ENCODE measurements at places on chromosomes 4 and X.

DNA sequence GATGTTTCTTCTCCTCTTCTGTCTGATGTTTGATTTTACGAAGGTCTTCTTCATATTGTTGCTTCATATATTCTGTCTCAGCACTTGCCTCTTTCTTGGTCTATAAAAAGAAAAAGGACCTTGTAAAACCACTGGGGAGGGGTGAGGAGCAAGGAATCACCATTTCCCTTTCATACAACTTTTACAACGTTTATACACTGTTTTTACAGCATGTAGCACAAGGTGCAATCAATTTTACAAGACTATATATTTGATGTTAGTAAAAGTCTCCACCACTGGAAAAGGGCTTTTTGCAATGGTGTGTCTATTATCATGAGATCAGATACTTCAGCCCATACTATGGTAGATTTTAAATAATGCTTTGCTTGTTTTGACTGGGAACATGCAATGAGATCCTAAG, 76.3 kb downstream of the FAM184B start:
- no peak for DNase-seq

GRCh38 chr4:102826105-102826889, 1.1 kb downstream of the UBE2D3 start:
- no peak for DNase-seq

GRCh38 chr4:57911203-57911602, 801.0 kb upstream of the IGFBP7 start:
- DNase-seq, result no peak

- no peak for DNase-seq
These were observed 1.4 kb downstream of the UBA6 start for GRCh38 chr4:67699603-67700002.

GRCh38 chr4:75547647-75548387, 8.0 kb upstream of the ODAPH start:
- DNase-seq, result no peak

DNA sequence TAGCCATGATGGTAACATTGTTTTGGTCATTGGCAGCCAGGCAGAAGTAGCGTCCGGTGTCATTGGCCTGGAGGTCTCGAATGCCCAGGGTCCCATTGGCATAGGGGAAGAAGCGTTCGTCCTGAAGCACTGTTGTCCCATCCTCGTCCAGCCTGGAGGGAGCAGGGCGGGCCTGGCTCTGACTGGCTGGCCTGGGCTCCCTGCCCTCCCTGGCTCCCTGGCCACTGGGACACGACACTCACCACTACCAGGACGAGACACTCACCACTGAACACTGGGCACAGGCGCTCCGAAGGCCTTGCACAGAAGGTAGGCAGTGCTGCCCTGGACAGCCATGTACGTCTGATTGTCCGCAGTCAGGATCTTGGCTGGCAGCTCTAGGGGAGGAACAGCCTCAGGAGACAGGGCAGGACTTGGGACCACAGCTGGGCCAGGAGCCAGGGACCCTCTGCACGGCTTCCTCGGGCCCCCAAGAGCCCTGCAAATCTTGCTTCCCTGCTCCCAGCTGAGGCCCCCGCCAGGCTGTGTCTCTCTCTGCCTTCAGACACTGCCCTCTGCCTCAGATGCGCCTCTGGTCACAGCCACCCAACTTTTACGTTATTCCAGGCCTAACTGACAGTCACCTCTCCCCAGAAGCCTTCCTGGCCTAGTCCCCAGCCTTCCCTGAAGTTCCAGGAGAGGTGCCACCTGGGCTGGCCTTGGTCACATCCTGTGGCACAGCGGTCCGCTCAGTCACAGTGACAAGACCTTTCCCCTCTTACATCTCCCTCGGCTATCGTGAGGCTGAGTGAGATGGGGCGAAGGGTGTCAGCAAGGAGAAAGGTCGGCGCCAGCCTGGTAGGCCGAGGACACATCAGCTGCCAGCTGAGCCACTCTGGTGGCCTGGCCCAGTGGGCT, 17.1 kb downstream of the L1CAM start:
- no peak for DNase-seq

DNA sequence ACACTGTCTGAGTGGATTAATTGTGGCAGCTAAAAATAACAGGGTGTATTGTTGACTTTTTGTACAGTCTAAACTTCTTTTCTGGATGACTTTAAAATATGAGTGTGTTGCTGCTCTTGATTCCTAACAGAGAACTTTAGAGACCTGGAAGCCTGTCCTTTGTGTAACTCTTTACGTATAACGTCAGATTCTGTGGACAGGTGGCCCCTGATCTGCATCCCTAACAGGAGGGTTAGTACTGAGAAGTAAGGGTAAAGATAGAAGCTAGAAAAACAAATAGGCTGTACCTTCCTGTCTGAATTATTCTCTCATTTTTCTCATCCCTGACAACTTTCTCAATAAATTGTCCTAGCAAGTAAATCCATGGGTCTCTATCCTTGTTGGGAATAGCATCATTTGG, 105.7 kb upstream of the LIMCH1 start:
- no peak for DNase-seq

DNA sequence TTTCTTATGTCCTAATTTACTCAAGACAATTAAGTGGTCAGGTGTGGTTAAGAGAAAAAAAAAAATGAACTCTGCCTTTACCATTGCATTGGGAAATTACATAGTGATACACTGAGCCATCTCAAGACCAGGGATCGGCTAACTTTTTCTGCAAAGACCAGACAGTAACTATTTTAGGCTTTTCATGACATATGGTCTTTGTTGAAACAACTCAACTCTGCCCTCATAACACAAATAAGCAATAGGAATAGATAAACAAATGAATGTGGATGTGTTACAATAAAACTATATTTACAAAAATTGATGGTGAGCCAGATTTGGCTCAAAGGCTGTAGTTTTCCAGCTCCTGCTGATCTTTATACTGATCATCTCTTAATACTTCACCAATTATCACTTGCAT, 632.6 kb upstream of the INTU start:
- no peak for DNase-seq

GRCh38 chrX:110409925-110410324, 51.3 kb downstream of the RTL9 start:
- DNase-seq, result no peak

DNA sequence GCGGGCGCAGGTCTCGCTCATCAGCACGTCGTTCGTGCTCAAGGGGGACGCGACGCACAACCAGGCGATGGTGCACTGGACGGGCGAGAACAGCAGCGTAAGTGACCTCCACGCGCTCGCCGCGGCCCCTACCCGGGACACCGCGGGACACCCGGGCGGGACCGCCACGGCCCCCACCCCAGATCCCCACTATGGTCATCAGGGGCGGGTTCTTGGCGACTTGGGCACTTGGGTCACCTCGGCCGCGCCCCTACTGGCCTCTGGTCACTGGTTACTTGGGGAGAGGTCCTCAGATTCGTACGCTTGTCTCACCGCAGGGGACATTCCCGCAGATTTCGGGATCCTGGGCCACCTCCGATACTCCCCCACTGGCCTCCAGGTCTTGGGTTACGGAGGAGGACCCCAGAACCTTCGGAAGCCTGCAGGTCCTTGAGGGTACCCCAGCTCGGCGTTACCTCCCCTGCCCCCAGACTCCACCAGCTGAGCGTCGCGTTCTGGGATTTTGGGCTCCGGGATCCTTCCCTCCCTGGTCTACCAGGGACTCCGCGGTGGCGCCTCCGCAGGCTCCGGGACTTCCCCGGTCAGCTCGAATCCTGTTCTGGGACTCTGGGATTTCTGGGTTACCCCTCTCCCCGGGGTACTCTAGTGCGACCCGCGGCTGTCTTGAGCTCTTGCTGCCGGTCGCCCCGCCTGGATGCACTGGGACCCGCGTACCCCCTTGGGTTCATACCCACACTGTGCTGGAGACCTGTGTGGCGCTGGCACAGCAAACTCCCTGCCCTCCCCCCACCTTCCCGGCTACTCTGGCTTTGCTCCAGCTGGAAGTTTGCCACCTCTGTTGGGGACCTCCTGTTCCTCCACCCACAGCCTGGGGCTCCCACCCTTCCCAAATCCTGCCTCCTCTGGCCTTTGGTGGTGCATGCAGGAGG, 956 bp downstream of the SORCS2 start:
- no peak for DNase-seq

- no peak for DNase-seq
These were observed 6.1 kb downstream of the SPATA18 start for GRCh38 chr4:52057196-52057595.

DNA sequence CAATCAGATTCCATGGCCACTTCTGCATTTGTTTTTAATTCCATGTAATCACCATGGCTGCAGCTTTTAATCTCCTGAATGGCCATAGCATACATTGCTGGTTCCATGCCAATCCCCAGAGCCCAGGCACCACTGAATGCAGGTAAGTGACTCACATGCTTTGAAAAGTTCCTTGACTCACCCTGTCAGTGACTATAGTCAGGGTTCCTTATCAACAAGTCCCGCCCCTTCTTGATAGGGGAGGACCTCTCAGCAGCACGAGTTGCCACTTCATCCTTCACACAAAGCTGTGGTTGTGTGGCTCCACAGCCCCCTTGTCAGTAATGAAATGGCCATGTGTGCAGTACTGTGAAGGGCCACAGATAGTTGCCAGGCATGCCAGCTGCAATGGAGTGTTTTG, 516.6 kb downstream of the PPARGC1A start:
- DNase-seq, result no peak

- no peak for DNase-seq
These were observed 263.7 kb upstream of the AGTR2 start for GRCh38 chrX:115906881-115907280.

- peak; percentile 17 for DNase-seq
These were observed 147.9 kb downstream of the NSUN7 start for GRCh38 chr4:40897557-40898203.

DNA sequence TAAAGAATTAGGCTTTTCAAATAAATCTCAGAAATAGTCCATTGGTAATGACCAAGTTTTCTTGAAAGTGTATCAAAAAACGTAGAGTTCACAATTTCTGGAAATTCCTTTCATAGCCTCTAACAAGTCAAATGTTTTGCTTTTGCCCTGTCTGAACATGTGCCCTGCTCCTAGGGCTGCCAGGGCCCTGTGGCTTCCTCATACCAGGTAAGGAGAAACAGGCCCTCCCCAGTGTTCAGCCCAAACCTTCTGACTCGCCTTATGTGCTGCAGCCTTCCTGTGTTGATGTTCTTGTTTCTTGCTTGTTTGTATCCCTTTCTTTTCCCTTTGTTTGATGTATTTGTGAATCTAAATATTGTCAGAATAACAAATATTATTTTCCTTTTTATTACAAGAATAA, 146.1 kb upstream of the PACRGL start:
- no peak for DNase-seq

DNA sequence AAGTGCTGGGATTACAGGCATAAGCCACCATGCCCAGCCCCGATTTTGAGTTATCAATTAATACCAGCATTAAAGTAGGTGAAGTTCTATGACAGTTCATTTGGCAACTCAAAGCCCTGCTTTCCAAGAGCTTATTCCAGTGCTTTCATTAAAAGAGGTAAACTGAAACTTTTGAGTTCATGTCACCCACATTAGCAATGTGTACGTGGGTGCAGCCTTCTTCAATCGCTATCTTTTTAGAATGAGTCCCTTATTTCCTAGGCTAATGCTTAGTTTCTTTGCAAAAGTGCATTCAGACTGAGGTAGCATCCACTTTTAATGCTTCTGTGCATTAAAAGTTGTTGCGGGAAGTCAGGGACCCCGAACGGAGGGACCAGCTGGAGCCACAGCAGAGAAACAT, 26.1 kb upstream of the MTNR1A start:
- DNase-seq, result no peak

- DNase-seq, result no peak
These were observed 573 bp downstream of the HTR2C start for GRCh38 chrX:114584375-114584943.

GRCh38 chrX:17633546-17633945, 103.7 kb upstream of the SCML1 start:
- no peak for DNase-seq

- DNase-seq, result no peak
These were observed 78.0 kb downstream of the PRDM5 start for GRCh38 chr4:120844528-120844921.

DNA sequence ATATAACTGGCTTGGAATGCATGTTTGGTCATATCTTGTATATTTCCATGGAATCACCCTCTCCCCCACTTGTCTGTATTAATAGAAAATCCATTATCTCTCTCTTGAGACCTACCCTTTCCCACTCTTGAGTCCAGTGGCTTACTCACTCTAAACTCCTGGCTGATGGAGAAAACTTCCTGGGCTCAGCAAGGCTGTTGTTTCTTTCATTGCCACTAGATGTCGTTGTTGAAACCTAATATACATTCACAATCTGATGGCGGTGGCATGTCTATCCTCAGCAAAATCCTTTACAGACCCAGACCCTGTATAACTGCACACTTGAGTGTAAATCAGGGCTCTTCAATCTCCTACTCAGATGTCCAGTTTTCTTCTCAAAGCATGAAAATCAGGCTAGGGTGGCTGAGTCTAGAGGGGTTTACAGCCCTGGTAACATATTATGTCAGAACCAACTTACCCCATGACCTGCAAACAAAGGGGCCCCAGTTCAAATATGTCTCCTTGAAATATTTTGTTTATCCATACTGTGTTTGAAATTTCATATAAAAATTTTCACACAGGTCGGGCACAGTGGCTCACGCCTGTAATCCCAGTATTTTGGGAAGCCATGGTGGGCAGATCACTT, 70.0 kb upstream of the FAM241A start:
- peak; percentile 51 for DNase-seq

DNA sequence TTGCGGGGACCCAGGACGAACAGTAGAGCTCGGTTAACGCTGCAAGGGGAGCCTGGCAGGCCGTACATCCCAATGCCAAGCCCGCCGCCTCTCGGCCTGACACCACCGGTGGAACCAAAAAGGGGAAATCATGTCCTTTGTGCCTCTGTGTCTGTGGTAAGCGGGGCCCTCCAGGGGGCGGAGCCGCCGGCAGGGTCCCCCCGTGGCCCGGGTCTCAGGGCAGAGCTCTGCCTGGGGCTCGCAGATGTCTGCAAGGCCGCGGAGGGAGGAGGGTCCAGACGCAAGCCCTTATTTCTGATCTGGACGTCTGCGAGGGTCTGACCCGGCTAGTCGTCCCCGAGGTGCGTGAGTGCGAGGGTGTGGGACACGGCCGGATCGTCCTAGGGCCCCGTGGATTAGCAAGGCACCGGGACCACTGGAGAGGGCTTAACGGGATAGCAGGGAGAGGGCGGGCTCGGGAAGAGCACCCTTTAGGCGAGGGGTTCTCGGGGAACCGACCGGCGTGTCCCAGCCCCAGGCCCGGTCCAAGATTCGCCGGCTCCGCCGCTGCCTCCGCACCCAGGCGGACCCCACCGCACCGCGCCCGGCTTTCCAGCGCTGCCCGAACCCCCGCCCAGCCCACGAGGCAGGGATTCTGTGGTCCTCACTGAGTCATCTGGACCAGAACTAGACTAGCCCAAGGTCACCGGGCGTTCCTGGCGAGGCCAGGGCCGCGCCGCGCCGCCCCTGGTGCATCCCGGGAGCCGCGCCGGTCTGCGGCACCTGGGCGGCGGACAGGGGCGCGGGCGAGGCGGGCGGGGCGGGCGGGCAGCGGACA, 863 bp upstream of the FAM193A start:
- peak; percentile 60 for DNase-seq

- no peak for DNase-seq
These were observed 27.3 kb upstream of the CDKN2AIP start for GRCh38 chr4:183416879-183417755.
